Stimulated activated naive CD4-positive, alpha-beta T cell (primary cell): ENCODE measurements at places on chromosomes 12 and 14.

DNA sequence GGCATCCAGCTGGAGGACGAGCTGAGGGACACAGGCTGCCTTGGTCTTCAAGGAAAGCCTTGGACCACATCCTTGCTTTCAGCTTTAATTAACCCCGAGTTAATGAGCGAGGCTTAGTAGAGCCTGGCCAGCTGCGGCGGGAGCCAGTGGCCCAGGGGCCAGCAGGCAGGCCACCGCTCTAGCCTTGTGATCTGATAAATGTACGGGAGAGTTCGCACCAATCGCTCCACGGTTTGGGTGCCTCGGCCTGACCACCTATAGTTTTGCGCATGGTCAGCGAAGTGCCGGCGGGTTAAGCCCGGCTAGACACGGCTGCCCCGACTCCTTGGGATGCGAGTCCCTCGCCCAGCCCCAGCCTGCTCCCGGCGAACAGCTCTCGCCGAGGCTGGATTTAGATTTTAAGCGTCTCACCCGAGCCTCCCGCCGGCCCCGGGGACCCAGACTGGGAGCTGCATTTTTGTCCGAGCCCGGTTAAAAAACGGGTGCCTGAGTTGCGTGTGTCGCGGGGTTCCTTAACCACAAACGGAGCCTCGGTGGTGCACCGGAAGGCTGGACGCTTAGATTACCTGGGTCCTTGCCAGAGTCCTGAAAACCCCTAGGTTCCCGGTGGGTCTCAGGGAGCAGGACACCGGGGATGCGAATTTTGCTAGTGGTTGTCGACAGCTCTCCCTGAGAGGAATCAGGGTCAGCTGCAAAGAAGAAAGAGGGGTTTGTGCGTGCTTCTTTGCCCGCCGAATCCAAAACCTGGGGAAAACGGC is 2.9 kb upstream of the HOXC12 start:
- DNase-seq, result no peak

DNA sequence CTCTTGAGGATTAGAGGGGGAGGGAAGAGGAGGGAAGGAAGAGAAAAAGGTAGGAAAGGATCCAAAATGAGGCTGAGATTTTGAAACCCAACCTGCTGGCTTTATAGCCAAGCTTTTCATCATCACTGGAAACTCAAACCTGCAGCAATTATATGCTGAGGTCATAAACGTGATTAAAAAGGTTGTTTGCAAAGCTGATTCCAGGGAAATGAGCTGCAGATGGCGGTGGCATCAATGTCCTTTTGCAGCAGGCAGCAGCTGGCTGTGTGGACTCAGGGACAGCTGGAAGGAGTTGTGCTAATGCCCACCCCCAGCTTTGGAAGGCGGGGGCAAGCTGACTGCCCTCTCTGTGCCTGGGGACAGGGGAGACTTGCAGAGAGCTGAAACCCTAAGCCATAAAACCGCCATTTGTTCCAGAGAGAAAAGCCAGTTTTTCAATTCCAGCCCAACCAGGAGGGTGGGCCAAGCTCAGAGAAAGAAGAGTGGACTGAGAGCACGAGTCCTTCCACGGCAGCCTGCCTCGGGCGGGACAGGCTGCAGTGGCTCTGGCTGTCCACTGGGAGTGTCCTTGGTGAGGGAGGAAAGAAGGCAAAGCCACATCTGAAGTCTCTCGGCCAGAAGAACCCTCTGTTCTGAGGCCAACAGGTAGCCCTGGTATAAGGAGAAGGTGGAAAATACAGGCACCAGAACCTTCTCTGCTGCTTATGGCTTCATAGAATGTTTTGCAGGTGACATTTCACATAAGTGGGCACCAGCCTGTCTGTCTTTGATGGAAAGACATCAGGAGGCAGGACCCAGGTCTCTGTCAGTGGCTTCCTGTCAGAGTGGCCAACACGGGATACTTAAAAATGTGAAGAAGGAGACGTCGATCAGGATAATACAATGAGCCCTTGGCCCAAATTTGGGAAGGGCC is 90.7 kb downstream of the SINHCAF start:
- no peak for DNase-seq

DNA sequence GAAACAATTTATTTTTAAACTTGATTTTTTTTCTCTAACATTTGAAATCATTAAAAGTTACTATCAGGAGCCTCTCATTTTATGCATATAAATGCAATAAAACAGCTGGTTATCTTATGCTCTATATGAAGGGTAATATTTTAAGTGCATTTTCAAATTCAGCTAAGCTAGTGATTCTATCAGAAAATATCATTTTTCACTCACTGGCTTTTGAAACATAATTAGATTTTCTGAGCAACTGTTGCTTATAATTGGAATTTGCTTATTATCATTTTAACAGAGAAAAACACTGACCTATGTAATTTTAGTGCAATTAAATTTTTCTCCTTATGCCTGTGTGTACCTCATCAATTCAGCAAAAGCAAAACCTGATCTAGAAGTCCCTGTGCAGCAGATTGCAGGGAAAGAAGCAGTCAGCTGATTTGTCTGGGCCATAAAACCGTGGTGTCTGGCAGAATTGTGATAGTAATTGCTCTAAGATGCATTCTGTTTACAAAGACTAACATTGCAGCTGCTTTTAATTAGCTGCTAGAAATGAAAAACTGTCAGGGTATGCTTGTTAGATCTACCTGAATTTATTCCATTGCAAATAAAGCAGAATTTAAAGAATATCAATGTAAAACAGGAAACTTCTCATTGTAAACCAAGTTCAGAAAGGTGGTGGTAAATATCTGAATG is 75.0 kb downstream of the BICD1 start:
- no peak for DNase-seq

DNA sequence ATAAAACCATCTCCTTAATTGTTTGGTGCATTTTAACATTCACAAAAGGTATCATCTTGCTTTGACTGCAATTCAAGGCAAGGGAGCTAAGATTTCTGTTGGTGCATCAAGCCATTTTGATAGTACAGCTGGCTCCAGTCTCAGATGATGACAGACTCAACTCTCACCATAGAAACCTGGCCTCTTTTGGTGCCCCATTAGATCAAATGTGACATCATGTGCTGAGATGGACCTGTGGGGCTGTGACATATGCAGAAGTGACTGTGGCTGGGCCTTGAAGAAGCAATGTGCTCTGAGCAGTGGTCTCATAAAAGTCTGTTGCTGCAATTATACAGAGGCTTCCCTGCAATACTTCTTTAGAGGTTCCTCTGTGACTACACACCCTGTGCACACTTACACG is 88.4 kb downstream of the SLC2A13 start:
- no peak for DNase-seq

DNA sequence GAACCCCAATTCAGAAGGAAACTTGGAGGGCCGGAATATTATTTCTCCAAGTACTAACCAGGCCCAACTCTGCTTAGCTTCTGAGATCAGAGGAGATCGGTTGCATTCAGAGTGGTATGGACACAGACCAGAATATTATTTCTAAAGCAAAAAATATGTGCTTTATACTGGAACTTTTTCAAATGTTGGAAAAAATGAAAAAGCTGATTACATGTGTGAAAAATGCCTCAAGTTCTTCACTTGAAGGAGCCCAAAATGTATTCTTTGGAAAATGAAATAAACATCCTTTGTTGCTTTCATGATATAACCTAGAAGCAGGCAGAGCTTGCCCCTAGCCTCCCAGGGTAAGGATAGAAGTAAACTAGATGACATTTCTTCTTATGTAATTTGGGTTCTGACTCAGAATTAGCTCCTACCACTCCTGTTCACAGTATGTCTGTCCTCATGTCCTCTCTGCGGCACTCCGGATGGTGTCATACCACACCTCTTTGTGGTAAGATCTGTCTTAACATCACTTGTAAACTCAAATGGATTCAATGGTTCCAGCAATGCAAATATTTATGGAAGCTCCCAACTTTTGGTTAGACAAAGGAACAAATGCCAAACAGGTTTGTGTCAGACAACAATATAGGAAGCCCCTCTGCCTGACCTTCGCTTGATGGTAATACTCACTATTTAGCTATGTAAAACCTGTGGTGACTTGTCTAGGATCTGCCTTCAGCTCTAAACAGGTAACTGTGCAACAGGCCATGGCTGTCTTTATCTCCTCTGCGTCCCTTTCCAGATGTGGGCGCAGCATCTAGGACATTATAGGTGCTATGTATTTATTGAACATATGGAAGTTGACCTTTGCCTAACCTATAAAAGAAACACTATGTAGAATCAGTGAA is 178.5 kb downstream of the SSPN start:
- no peak for DNase-seq

- no peak for DNase-seq
Observed at GRCh38 chr12:128266541-128267130, 334 bp upstream of the TMEM132C start.

DNA sequence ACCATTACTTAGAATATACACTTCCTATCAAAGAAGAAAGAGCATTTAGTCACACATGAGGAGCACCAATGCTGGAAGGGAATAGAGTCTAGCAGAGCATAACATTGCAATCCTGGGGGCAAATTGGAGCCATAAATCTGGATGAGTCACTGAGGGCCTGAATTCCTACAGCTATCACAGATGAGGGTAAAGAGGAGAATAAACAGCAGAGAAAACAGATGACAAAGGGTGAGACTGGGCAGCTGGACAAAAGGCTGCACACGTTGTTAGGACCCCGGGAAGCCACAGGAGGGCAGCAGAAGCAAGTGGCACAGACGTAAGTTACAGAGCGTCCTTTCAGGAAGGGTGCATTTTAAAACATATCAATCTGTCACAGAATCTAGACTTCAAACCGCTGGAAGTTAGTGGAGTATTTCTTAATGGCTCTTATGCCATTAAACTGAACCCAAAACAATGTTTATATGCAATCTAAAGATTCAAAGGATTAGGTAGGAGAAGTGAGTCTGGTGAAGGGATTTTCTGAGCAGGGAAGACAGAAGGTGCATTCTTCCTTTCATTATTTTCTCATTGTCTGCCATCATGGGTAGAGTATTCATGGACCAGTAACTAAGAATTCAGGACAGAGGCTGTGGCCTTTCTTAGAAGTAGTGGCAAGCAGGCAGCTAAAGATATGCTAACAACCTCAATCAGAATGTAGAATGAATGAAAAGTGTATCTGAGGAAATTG is 159.8 kb upstream of the DAAM1 start:
- DNase-seq, result no peak

GRCh38 chr14:34034447-34035176 is 83.7 kb upstream of the EGLN3 start:
- no peak for DNase-seq

- no peak for DNase-seq
Observed at GRCh38 chr14:54664961-54665360, 98.0 kb downstream of the SAMD4A start.

- no peak for DNase-seq
Observed at GRCh38 chr12:31931796-31932715, 27.2 kb upstream of the RESF1 start.

- DNase-seq, result no peak
Observed at GRCh38 chr12:29907461-29907860, 123.7 kb upstream of the TMTC1 start.

GRCh38 chr12:88469154-88469553 is 111.1 kb downstream of the KITLG start:
- DNase-seq, result no peak

DNA sequence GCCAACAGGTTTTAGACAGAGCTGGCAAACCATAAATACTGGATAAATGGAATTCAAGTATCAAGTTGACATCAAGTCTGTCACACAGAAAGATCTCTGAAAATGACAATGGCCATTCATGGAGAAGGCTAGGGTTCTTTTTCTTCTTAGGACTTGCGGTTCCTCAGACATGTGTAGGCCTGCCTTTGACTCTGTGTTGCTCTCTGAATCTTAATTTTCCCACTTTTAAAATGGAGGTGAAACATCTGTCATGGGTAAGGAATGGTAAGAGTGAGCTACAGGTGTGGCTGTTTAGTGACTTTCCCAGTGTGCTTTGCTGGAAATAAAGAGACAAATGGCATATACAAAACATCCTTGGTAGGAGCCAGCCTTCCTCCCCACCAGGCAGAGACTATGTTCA is 79.2 kb downstream of the PTCSC3 start:
- DNase-seq, result no peak

- no peak for DNase-seq
Observed at GRCh38 chr14:99983251-99984015, 81.8 kb upstream of the EVL start.

DNA sequence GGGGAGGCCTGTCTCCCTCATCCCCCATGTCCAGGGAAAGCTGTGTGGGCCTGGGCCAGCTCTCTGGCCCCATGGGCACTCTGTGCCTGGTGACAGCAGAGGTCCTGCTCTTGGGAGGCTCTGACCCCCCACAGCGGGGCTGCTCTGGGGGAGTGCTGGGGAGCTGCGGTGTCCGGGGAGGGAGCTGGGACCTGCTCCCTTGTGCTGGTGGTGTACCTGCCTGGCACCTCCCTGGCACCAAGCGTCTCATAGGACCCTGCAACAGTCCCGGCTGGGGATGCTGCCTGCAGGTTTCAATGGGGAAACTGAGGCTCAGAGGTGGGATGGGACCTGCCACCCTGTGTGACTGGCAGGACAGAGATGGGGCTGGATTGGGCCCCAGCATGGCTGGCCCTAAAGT is 111.3 kb downstream of the KIF26A start:
- DNase-seq, result no peak

GRCh38 chr12:1819571-1819970 is 794 bp upstream of the LRTM2 start:
- no peak for DNase-seq

DNA sequence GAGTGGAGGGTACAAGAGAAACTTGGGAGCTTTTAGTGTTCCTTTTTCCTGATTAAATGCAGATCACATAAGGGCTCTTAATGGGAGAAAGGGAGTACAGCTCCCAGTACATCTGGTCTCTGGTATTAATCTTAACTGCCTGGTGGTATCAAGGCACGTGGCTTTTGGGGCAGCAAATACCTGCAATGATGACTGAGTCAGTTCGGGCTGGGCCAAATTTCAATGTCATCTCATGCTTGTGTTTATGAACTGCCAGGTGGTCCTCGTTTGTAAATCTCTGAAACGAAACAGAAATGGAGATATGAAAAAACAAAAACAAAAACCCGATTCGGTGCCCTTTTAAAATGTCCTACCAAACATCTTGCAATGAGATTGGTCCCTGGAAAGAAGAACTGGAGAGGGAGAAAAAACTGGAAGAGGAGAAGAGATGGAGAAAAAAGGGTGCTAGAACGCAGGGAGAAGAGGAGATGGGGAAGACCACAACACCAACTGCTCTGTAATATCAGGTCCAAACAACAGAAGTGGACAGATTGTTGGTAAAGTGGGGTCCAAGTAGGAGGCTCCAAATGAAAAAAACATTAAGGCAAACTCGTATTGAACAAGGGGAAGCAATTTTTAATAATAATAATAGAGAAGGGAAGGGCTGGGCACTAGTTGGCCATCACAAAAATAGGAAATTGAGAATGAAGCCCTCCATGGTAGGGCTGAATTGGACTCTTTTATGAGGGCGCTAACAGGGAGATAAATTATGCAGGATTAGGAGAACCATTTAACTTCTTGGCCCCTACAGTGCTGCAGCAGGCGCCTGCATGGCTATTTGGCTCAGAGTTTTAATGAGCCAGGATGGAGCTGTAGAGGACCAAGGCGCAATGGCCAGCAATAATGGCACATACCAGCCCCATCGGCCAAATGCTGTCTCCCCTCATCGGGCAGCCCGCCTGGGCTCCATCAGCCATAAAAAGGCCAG is 45.4 kb upstream of the NPFF start:
- DNase-seq, result no peak

GRCh38 chr12:51682981-51683380 is 91.9 kb downstream of the SCN8A start:
- no peak for DNase-seq
